ENCODE measurements at places on chromosomes 3 and 15. TPM values are rescaled to one million over a fixed set of nuclear protein-coding genes. Genes with fewer than 3 reads are reported as not detected.

GRCh38 chr3:59235634-59236012, 185.8 kb upstream of the CFAP20DC start:
- no peak for DNase-seq

DNA sequence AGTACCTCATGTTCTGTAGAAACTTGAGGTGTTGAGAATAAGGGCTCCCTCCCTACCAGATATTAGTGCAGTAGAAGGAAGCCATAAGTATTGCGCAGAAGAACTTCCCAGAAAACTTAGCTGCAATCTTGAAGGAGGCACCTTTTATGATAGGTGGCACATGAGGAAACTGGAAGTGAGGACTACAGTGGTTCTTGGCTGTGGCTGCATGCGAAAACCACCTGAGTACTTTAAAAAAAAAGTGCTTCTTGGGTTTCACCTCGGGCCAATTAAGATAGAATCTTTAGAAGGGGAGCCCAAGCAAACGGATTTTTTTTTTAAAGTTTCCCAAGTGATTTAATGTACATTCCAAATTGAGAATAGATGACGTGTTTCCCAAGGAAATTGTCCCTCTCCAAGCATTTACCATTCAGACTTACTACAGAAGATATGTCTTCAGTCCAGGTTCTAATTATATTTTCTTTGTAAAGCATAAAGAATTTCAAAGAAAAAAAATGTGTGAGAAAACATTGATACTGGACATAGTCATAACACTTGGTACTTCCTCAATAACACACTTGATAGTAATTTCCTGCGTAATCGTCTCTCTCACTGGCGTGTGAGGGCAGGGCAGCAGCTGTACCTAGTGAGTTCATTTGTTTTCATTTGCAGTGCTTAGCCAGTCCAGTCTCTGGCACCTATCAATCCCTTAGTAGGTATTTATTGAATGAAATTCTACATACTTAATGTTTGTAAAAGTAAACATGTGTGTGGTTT, 12.3 kb upstream of the NR1I2 start:
- DNase-seq: no peak

DNA sequence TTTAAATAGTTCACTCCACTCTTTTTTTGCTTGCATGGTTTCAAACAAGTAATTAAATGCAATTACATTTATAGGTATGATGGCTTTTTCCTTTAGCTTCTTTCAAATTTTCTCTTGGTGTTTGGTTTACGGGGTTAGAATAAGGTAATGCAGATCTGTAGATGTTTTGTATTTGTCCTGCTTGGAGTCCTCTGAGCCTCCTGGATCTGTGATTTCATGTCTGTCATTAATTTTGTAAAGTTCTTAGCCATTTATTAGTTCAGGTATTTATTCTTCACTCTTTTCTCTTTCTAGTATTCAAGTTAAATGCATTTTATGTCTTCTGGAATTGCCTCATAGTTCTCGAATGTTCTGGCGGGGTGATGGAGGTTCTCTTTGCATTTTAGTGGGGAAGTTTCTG, 1.4 kb upstream of the MRPS25 start:
- DNase-seq: no peak

GRCh38 chr3:13718000-13718399, 161.9 kb downstream of the WNT7A start:
- no peak for DNase-seq

DNA sequence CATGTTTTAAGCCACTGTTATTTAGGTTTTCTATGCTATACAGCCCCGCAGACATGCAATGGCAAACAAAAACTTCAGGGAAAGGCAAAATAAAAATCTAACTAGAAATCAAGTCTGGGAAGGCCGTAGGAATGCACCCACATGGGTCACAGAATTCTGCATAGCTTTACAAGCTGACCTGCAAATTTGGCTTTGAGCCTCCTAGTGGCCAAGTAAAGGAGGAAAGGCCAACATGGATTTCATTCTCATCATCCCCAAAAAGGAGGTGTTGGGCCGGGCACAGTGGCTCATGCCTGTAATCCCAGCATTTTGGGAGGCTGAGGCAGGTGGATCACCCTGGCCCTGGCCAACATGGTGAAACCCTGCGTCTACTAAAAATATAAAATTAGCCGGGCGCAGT, 124.3 kb downstream of the FBLN2 start:
- no peak for DNase-seq

Gene LRRC15
- 0.10 TPM for polyA plus RNA-seq

GRCh38 chr3:59968513-59969045, 918.8 kb upstream of the CFAP20DC start:
- no peak for DNase-seq

DNA sequence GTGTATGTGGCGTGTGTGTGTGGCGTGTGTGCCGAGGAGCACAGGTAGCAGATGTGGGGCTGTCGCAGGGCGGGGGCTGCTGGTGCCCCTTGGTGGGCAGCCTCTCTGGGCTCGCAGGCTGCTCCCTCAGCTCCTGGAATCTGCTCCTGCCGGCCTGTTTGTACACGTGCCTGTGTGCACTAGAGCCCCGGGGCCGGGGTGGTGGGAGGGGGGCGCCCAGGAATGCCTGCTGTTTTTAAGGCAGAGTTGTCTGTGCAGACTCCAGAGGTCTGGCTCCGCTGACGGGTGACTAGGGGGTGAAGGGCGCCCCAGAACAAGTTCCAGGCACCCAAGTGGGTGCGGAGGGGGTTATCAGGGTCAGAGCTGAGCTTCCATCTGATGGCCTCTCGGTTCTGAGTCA, 112.2 kb downstream of the FBLN2 start:
- no peak for DNase-seq

DNA sequence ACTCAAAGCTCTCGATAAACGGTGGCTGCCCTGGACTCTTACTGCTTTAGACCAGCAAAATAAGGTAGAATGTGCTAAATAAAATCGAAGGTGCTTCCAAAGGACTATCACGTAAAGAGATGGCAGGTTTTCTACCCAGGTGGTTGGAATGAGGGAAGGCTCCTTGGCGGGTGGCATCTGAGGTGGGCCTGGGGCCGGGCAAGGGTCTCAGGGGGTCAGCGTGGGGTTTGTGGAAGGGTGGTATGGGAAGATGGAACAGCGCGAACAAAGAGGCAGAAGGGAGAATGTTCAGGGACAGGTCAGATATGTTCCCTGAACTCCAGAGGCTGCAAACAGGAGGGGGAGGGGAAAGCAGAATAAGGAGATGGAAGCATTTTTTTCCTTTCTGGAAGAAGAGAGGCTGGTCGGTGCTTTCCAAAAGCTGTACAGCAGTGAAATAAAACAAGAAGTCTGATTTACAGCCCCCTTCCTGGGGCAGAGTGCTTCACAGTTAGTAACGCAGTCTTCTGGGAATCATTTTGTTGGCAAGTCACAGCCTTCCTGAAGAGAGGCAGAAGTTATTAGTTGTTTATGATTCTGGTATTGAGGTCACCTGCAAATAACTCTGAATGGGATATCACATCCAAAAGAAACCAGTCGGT, 58.3 kb upstream of the ATG7 start:
- no peak for DNase-seq

GRCh38 chr3:133956982-133957381, 61.3 kb upstream of the RAB6B start:
- DNase-seq: no peak

Gene PLAAT1
- polyA plus RNA-seq: 1.0 TPM

Gene SEMA7A
- 0.59 TPM for polyA plus RNA-seq

GRCh38 chr15:58434334-58434875, 2.6 kb downstream of the LIPC start:
- no peak for DNase-seq

DNA sequence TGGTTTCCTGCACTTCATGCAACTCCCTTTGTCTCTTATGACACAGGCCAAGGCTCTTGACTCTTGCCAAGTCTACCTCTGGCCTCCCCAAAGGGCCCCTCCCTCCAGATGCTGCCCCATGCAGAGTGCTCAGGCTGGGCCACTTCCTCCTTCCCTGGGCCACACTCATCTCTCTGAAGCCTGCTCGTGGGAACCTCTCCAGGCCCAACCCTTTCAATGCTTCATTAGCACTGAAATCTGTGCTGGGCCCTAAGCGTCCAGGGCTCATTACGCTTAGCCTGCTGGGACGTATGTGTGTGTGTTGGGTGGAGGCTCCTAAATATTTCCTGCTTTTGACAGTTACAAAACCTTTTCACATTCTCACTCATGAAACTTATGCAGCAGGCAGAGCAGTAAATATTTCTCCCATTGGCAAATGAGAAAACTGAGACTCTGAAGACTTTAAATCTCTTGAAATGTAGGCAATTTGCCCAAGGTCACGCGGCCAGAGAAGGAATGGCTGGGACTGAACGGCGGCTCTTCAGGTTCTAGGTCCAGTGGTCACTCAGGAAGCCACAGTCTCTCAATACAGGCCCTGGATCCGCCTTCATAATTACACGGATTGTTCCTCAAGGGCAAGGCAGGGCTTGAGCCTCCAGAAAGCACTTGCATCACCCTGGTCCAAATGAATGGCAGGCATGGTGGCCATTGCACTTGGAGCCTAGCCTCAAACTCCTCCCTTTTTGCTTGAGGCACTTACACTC, 241.7 kb upstream of the HES1 start:
- DNase-seq: peak; percentile 42

- no peak for DNase-seq
These were observed 116.7 kb downstream of the NR1I2 start for GRCh38 chr3:119898478-119899191.

DNA sequence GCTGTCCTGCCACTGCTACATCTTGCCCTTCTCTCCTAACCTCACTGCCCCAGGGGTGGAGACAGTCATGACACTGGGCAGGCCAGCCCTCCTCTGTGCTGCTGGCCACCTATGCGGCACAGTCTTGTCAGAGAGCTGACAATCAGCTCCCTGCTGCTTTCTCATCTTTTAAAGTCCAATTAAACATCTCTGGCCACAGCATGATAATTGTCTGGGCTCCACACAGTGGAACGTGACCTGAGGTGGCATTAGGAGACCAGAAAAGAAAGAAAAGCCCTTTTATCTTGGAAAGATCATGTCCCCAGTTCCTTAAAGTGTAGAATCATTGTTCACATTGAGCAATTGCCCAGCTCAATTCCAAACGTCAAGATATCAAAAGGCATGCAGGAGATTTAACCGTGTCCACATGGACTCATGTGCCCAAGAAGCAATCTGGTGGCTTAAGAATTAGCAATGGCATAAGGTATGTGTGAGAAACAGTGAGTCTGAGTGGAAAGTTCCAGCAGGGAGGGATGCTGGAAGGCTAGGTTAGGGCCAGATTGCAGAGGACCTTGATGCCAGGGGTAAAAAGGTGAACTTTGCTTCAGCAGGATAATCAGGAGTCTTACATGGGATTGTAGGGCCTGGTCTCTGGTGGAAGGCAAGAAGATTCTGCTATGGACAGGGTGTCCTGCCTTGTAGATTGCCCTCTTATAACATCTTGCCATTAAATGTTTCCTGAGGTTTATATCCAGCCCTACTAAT, 15.3 kb upstream of the CACNA1D start:
- no peak for DNase-seq

DNA sequence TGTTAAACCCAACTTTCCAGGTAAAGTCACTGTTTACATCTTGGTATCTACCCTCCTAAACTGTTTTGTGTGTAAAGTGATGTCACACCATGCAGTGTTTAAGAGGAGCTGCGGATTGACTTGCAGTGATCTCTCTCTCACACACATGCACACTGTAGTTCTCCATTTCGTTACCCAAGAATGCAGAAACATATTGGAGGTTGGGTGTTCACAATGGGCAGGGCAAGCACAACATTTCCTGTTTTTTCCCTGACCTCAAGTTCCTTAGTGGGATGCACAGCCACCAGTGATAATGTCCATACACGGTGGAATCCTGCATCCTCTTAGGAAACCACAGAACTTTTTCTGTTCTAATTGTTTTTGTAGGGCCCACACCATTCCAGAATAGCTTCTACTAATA, 85.3 kb upstream of the CFAP20DC start:
- no peak for DNase-seq

- DNase-seq: no peak
These were observed 155.6 kb upstream of the STT3B start for GRCh38 chr3:31377045-31377642.

DNA sequence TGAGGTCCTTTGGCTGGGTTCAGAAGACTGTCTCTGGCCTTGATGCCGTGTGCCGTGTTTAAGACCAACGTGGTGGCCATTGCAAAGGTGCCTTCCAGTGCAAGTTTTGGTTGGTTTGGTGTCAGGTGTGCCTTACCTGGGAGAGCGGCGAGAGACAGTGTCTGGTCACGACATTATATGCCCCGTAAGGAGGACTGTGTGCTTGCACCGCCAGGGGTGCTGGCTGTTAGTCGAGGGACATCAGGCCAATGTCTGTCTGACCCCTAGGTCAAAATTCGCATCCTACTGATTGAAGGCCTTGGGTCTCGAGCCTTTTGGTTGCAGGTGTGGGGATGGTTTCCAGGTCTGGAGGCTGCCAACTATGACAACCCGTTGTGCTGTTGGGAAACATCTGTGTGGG, 111.9 kb downstream of the SNRPN start:
- no peak for DNase-seq

- DNase-seq: no peak
These were observed 383.7 kb upstream of the PPP2R3A start for GRCh38 chr3:135581806-135582205.

DNA sequence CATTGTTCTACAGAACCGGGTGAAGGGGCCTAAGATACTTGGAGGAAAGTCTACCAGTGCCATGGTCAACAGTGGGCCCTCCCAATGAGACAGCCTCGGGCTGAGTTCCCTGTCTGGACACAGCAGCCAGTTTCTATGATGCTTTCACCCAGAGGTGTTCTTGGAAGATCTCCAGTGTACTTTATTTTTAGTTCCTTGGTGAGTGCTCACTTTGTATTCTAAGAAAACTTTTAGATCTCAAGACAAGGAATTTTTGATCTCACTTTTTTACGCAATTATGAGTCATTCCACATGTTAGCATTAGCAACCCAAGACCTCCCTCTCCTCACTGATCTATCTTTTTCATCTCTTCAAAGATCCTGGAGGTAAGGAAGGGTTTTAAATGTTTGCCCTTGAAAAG, 287.7 kb downstream of the RORA start:
- no peak for DNase-seq

Gene PSTPIP1
- 2.4 TPM for polyA plus RNA-seq

- DNase-seq: no peak
These were observed 9.1 kb downstream of the LIPC start for GRCh38 chr15:58440922-58441321.

GRCh38 chr3:185961675-185962232, 23.9 kb upstream of the TRA2B start:
- DNase-seq: no peak

DNA sequence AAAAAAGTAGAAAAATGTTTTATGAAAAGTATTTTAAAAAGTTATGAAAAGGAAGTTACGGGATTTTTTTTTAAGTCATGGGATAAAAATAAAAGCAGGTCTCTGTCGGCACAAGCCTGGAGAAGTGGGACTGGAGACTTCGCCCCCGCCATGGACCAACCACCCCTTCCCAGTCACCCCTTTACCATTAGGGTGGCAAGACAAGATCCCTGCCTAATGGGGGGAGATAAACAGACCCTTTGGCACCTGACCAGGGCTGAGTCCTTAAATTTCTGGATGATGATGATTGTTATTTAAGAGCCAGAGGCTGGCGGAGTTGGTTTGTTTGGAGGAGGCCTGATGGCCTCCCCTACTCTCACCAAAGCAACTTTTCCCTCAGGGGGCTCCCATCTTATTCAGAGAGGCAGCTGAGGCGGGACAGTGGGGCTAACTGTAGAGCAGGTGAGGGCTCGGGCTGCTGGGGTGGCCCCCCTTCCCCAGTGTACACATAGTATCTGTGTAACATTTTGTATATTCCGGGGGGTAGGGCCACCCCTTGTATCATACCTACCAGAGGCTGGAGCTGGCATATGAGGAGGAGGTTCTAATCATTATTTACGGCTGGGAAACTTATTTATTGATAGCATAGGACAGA, 74.0 kb downstream of the ADAMTS7 start:
- no peak for DNase-seq

Gene C3orf52
- polyA plus RNA-seq: 6.0 TPM

Measured in heart right ventricle (tissue), 16 donors.